ENCODE measurements at places on chromosomes 2 and 18.
A peak's percentile ranks its signal among the peaks of the same experiment; 100 is the strongest.

GRCh38 chr2:127961729-127962128, 66.1 kb downstream of the SAP130 start:
- no peak for DNase-seq

DNA sequence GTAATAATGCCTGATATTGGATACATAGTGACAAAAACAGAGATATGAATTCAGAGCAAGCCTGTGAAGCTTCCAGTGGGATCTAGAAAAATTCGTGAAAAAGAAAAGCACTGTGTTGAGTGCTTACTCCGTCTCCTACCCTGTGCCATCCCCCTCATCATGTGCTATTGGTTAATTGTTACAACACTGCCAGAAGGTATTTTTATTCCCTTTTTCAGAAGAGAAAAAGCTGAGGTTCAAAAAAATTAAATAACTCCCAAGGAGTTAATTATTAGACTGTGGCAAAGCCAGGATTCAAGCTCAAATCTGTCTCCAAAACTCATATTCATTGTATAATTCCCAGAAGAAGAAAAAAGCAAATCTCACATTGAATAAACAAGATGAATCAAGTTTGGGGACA, 735.5 kb upstream of the ACVR2A start:
- DNase-seq = no peak

DNA sequence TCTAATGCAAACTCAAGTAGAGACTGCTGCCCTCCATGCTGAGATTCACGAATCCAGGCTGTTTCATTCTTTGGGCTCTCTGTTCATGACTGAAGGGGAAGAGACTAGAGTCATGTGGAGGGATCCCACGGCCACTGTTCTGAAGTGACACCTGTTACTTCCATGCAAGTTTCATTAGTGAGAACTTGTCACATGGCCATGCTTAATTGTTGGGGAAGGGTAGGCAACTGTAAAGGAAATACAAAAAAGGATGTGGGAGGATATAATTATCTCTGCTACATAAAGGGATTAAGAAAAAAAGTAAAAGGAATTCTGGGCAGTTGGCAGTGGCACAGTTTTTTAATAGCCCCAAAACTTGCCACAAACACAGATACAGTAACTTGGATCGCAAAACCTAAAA, 28.0 kb upstream of the PSME4 start:
- DNase-seq = no peak

DNA sequence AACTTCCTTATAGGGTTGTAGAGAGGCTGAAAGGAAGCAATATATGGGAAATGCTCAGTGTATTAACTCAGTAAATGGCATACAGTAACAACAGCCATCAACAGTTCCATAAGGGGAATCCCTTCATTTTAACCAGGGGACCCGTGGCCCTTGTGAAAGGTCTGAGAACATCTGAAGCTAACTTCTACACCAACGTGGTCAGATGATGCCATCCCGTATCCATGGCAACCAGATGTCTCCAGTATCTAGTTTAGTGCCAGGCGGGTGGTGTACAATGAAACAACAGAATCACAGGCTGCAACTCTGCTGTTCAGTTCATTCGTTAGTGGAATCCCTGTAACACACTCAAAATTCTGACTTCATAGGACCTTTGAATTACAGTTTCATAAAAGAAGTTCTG, 162.3 kb downstream of the TGIF1 start:
- DNase-seq = no peak

DNA sequence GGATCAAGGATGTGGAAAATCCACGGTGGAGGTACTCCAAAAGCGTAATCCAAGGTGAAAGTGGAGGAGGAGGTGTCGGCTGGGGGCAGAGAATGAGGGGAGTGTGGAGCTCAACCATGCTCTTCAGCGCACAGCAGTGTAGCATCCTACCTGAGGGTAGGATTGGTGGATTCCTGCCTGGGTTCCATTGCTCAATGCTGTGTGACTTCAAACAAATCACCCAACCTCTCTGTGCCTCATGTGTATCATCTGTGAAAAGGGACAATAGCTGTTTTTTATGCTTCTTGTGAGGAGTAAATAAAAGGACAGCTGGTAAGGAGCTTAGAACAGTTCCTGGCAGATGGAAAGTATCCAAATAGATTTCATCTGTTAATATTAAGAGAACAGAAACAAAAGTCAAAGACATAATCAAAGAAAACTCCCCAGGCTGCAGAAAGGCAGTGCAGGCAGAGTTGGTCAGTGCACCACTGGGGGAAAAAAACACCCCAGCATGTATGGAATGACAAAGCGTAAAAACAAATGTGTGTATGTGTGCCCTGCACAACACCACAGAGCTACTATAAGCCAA, 130.0 kb upstream of the HDAC4 start:
- DNase-seq = no peak

GRCh38 chr18:7859122-7859521, 292.0 kb downstream of the PTPRM start:
- DNase-seq = no peak

- no peak for DNase-seq
These were observed 28.6 kb downstream of the TLK1 start for GRCh38 chr2:171132086-171132485.

DNA sequence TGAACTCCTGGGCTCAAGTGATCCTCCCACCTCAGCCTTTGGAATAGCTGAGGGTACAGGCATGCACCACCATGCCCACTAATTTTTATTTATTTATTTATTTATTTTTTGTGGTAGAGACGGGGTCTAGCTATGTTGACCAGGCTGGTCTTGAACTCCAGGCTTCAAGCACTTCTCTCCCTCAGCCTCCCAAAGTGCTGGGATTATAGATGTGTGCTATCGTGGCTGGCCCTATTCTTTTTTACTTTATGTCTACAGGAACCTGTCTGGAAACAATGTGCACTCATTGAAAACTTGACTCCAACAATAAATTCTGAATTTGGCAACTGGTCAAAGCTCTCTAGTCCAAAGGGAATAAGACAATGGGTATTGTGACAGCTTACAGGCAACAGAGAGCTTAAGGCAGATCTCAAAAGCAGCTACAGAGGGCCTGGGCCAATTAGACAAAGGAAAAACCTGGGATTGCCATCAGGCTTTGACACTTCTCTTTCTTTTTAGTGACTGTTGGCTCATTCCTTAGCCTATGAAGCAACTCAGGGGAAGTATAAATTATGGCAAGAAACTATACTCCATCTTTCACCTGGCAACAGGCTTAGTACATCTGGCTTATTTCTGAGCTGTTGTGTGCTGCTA, 55.1 kb upstream of the RAPGEF4 start:
- no peak for DNase-seq

DNA sequence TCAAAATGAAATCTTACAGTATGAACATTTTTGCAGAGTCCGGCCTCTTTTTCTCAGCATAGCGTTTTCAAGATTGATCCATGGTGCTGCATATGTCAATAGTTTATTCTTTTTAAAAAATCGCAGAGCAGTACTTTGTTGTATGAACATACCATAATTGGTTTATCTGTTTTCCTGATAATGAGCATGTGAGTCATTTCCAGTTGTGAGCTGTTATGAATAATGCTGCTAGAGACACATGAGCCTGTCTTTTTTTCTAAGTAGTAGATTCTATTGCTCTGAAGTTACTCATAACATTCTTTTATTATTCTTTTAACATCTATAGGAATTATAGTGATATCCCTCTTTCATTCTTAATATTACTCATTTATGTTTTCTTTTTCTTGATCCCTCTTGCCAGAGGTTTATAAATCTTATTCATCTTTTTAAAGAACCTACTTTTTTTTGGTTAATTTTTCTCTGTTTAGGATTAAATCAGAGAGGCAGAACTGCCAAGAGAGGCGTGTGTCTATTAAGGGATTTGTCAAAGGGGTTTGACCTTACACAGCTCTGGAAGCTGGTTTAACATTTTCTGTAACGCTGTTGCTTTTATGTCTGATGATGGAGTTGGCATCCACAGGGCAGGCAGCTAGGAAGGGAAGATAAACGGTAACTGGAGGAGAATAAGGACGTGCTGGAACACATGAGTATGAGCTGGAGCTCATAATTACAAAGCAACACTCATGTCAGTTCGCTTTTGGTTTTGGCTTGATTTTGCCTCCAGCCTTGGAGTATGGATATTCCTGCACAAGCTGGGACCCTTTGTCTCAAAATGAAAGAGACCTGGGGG, 47.4 kb downstream of the MGAT5 start:
- no peak for DNase-seq

DNA sequence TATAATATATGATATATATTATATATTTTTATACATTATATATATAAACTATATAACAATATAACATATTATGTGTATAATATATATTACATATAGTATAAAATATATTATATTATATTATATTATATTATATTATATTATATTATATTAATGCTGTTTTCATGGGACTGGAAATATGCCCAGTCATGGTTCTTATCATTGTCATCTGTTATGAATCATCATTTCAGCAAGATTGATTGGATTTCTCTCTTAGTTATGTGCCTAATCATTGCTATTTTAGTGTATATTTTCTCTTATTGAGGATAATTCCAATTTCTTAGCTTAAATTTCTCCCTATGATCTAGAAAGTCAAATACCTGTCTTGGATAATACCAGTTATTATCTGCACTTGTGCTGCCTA, 617.8 kb downstream of the TRIB2 start:
- DNase-seq = no peak

DNA sequence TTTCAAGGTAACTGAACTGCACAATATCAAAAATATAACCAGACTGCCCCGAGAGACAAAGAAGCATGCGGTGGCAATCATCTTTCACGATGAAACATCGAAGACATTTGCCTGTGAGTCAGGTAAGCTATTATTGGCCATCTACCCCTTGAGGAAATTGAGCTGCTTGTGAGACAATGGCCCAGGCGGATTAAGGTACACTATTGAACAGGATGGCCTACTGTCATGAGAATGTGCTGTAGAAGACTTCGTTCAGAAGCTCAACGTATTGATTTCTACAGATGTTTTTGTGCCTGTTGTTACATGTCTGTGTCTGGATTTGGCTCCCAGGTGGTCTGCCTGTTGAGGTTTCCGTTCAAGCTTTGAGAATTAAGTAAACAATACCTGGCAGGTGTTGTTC, 198.7 kb downstream of the DOK6 start:
- peak; percentile 81 for DNase-seq

DNA sequence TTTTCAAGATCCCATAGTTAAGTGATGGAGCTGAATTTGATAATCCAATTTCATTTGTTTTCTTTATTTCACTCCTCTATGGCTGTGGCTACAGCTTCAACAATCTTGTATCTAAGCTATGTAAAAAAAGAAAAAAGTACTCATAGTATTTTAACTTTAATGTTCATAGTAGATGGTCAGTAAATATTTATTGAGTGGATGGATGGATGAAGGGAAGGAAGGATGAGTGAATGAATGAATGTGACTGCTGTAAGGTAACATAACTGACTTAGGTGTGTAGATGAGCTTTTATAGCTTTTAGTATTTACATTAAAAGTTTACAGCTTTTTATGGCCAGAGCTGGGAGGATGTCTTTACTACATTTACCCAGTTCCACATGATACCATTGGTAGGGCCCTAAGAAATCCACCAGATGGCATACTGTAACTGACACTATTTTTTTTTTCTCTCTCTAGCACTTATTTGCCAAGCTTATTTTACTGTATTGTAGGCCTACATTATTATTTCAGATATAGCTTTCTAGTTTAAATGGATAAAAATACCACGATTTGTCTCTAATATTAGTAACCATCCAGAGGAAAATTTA, 13.4 kb upstream of the HRH4 start:
- no peak for DNase-seq

DNA sequence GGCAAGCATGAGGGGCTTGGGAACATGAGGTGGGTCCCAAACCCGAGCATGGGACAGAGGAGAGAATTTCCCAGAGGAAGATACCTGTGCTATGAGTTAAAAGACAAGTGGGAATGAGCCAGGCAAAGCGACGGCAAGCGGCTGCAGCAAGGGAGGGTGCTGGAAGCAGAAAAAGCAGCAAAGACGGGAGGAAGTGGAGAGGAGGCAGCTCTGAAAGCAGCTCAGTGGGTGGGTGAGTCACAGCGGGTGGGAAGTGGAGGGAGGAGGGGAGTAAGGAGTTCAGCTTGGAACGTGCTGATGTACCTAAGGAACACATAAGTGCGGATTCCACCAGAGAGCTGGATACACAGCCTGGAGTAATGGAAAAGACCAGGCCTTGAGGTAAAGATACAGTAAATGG, 41.4 kb downstream of the THUMPD2 start:
- no peak for DNase-seq

- DNase-seq = peak; percentile 66
These were observed 794 bp downstream of the DLX2 start for GRCh38 chr2:172101821-172102390.

- no peak for DNase-seq
These were observed 56.7 kb upstream of the EML6 start for GRCh38 chr2:54666634-54667265.

- DNase-seq = no peak
These were observed 120.9 kb upstream of the DCC start for GRCh38 chr18:52219102-52219501.

- DNase-seq = no peak
These were observed 170.8 kb downstream of the FSHR start for GRCh38 chr2:48983551-48983950.

DNA sequence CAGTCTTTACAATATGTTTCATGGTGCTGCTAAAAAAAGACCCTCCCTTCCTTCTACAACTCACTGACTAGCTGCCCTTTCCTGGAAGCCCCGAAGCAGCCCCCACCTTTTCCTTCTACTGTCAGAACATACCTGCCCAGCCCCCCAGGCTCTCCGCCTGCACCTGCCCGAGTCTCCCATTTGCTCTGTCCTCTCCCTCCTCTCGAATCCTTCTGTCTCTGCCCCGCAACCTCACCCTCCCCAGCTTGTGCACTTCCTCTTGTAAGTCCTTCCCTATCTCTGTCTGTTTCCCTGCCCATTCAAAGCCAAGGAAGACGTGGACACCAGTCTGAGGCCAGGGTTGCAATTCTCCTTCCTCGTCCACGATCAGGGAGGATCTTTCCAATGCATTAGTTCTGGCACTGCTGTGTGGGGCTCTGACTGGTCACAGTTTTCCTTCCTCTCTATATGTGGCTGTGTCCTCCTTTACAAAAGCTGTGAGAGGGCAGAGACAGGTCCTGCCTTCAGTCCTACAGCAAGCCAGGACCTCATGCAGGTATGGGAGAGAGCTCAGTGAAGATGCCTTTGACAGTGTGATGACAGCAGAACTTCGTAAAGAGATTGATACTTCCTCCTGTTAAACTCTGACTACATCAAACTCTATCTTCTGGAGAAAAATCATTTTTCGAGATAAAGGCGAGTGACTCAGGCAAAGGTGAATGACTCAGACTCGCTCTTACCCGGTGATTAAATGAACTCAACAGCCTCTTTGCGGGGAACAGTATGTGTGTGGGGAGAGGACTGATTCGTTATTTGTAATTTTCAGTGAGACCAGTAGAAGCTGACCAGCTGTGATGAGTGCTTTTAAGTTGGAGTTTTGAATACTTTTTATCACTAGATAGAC, 14.2 kb downstream of the TNFRSF11A start:
- no peak for DNase-seq

GRCh38 chr2:55879976-55880375, 43.6 kb downstream of the EFEMP1 start:
- DNase-seq = no peak

All from NCI-H748 treated with DMSO at 0.1 percent for 48 hours (cell line).